ENCODE measurements at places on chromosomes 3 and 15. TPM values are rescaled to one million over a fixed set of nuclear protein-coding genes. Genes with fewer than 3 reads are reported as not detected.

GRCh38 chr3:23735062-23735461, 70.7 kb upstream of the UBE2E1 start:
- DNase-seq = no peak

Gene DNAH12
- 1.1 TPM for polyA plus RNA-seq

GRCh38 chr3:168029705-168030104, 66.0 kb downstream of the GOLIM4 start:
- DNase-seq = no peak

- no peak for DNase-seq
These were observed 54.4 kb downstream of the EIF3J start for GRCh38 chr15:44591326-44591725.

DNA sequence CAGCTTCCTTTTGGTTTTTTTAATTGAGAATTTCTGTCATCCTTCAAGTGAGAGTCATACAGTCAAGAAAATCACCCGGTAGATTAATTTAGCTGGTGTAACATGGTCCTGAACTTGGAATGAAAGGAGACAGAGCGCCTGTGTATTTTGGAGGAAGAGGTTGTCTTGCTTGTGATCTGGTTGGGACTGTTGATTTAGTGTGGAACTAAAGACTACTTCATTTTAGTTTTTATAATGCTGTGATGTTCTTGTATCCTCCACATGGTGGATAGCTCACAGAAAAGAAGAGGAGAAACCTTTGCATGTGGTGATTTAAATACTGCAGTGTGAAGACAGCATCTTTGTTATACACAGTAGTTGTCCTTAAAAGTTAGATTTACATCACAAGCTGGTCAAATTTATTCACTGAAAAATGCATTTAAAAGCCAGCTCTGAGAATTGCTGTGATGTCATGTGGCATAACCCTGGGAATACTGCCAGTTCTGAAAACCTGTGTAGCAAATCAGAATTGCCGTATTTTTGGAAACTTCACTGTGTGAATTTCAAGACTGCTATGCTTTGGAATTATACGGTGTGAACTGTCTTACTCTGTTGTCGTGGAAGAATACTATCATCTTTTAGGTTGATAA, 268.5 kb downstream of the PTPRG start:
- DNase-seq = no peak

- DNase-seq = no peak
These were observed 17.5 kb upstream of the SPTSSB start for GRCh38 chr3:161388855-161389254.

GRCh38 chr15:58213587-58214338, 75.6 kb downstream of the AQP9 start:
- DNase-seq = no peak

DNA sequence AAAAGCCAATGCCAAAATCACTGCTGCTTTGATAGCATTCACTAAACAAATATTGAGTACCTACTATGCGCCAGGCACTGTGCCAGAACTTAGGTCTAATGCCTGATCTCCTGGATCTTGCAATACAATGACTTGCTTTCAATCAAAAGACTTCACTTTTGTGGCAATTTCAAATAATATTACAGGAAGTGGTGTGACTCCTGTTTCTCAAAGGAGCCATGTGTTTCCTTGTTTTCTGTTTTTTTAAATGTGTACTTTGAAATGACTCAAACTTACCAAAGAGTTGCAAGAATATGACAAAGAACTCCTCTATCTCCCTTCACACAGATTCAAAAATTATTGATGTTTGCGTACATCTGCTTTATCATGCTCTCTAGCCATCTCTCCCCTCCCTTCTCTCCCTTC, 18.3 kb downstream of the OSBPL10 start:
- no peak for DNase-seq

DNA sequence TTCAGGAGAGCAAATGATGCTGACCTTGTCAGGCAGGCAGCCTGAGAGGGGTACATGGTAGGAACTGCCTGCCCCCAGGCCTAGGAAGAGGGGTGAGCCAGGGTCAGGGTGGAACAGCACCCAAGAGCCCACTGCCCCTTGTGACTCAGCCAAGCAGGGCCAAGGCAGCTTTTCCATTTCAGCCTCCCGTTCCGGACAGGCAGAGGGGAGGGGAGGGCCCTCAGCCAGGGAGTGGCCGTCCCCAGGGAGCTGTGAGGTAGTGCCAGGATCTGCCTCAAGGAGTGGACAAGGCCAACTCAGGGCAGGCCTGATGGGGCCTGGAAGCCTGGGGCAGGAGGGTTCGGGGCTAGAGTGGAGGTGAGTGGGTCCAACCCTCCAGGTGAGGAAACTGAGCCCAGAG, 5.1 kb upstream of the ANKRD63 start:
- DNase-seq = no peak

Gene OR5H14
- not detected for polyA plus RNA-seq

Gene DAZL
- polyA plus RNA-seq = not detected

- peak; percentile 30 for DNase-seq
These were observed 51.7 kb downstream of the SCN11A start for GRCh38 chr3:39000008-39000450.

Gene SYNM
- 1.6 TPM for polyA plus RNA-seq

DNA sequence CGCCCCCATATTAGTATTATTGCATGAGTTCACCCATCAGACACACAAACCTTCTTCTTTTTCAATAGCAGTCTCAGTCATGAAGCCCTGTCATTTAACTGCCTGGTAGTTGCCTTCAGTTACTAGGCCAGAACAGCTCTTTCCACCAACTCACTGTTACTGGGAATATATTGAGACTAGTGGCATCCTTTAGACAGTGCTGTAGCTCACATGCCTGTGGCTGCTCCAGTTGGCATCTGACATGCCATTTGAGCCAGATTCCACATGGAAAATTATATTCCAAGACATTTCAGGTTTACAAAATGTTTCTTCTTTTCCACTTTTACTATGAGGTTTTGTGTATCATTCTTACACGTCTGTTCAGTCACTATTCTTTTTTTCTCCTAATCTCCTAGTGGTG, 146.1 kb downstream of the GHSR start:
- DNase-seq = no peak

Gene SCAP
- polyA plus RNA-seq = 67.7 TPM

- no peak for DNase-seq
These were observed 55.5 kb downstream of the IL12A start for GRCh38 chr3:160044121-160044520.

DNA sequence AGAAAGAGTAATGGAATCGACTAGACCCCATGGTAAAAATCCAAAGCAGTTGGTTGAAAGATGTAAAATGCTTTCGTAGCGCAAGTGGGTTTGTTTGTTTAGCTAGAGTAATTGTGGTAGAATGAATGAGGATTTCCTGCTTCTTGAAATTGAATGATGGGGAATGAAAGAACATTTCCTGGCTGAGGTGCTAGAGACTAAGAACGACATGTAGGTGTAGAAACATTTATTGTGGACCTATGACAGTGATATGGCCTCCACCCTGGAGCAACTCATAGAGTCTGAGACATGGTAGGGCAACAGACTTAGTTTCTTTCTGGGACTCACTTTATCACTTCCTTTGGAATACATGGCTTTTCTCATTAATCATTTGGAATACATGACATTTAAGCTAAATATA, 467.6 kb upstream of the CFAP20DC start:
- DNase-seq = no peak

DNA sequence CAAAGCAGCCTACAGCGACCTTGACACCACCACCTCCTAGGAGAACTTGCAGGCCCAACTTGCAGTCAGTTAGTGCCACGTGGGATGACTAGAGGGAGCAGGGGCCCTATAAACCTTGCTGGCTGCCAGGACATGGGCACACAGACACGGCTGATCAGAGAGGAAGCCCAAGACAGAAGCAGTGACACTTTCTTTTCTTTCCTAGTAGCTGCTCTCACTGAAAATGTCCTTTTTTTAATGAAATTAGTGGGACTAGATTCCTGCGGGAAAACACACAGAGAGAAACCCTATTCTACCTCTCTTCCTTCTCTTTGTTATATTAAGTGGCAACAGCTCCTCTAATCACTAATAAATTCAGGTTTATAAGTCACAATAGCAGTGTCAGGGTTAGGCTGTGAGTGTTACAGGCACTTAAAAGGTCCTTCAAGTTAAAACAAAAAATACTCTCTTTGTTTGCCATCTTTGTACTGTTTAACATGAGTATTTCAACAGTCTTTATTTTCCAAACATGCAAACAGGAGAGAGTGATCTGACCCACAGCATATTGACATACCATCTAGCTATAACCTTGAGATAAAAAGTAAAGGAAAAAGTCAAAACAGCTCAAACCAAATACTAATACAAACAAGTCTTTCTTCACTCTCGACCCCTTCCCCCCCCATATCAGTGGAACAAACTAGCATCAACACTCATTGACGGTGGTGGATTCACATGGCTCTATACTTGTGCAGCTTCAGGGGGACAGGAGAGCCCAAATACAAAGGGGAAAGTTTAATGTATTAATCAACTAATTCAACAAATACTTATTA, 2.1 kb upstream of the TMEM212 start:
- no peak for DNase-seq

Gene MCF2L2
- 0.78 TPM for polyA plus RNA-seq

Gene MYZAP
- polyA plus RNA-seq = 5.9 TPM

DNA sequence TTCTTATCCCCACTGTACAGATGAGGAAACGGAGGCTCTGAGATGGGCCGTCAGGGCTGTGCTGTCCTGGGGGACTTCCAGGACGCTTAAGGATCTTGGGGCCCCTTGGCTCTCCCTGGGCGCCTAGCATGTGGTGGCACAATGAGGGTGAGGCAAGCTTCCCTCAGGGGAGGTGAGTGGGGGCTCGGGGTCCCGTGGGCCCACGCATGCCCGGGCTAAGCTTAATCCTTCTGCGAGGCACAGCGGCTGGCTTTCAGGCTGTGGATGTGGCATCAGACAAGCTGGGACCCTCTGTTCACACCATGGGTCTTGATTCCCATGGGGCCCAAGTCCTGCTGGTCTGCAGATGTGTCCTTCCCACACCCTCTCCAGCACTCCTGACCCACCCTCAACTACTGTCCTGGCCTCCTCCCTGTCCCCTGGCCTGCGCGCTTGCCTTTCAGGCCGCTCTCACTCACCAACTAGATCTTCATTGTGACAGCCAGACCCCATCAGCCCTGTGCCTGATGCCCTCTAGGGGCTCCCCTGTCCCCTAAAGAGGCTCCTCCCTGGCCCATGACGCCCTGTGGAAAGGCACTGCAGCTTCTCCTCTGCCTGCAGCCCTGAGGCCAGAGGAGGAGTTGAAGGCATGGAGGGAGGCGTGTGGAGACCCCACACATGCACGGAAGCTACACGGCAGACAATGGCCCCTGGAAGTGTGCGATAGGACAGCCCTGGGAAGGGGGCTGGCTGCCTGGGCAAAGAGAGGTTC, 11.3 kb downstream of the DUSP7 start:
- DNase-seq = no peak

DNA sequence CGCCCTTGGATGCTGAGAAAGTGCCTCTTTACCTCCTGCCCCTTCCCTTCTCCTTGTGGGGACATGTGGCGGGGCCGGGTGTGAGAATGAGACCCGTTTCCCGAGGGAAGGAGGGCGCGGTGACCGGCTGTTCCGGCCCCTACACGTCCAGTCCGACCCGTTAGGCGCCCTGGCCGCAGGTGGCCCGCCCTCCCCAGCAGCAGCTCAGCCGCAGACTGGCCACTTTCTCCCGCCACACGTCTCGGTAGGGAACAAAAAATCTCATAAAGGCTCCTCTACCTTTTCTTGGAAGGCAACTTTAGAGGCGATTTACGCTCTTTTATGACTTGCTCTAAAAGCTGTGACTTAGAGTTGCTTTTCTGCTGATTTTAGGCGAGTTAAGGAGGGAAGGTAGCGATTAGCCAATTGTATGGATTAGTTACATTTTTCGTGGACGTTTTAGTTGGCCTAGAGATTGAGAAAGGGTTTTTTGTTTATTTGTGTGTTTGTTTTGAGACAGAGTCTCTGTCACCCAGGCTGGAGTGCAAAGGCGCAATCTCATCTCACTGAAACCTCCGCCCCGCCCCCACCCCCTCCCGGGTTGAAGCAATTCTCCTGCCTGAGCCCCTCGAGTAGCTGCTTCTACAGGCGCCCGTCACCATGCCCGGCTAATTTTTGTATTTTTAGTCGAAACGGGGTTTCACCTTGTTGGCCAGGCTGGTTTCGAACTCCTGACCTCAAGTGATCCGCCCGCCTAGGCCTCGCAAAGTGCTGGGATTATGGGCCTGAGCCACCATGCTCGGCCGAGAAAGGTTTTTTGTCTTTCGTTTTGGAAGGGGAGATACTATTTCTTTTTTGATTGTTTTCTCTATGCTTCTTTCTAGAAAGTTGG, 8.3 kb upstream of the PGPEP1L start:
- no peak for DNase-seq

Gene FES
- 12.0 TPM for polyA plus RNA-seq

GRCh38 chr3:85535517-85535916, 576.7 kb downstream of the CADM2 start:
- DNase-seq = no peak

Gene CAPN3
- polyA plus RNA-seq = 23.9 TPM

Measured in right renal cortex interstitium (tissue), 3 donors.